ENCODE measurements at places on chromosomes 1 and 21.

- DNase-seq = no peak
Observed at GRCh38 chr1:9766759-9767442, 56.9 kb downstream of the CLSTN1 start.

DNA sequence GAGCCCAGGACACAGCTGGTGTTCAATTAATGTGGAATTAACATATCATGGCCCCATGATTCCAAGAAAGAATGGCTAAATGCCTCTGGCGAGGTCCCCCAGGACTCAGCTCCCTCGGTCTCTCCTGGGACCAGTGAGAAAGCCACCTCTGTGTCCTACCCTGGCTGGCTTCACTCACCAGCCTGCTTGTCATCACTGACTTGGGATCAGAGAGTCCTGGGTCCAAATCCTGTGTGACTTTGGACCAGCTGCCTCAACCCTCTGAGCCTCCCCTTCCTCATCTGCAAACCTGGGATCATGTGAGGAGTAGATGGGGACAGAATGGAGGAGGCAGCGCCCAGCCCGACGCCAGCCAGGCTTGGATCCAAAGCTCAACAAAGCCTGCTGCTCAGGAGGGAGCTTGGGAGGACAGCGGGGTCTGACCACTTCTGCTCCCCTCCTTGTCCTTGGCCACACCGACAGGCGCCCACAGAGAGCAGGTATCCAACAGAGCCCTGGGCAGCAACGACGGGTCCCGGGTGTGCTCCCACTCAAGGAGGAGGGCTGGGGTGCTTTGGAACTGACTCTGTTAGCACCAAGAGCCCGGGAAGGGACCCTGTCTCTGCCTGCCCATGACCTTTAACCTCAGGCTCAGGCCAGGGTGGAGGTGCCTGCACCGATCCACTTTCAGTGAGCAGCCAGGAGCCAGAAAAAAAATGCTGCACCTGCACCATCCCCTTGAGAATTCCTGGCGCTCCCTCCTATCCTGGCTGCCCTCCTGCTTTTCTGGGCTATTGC is 3.2 kb downstream of the SH2D5 start:
- no peak for DNase-seq

GRCh38 chr1:53669621-53670191 is 69.3 kb downstream of the GLIS1 start:
- DNase-seq = no peak

DNA sequence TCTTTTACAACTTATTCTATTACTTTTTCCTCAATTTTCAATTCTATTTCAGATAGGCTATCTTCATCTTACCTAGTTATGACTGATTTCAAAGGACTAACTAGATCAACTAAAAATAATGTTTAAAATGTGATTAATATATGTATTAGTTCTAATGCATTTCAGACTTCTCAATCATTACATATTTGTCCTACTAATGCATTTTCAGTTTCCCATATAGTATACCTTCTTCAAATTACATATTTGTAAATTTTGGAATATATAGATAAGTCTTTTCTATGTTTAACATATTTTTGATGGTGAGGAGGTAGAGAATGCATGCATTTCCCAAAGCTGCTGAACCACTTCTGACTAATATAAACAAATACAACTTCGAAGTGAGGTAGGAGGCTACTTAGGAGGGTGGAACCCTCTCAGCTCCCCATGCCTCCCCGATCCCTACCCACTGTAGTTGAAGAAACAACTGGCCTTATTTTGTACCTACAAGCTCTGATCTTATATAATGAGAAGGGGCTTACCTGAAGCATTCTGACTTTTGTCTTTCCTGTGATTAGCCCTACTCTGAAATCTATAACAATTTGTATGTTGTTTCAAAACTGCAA is 1.7 kb downstream of the TRMT1L start:
- no peak for DNase-seq

DNA sequence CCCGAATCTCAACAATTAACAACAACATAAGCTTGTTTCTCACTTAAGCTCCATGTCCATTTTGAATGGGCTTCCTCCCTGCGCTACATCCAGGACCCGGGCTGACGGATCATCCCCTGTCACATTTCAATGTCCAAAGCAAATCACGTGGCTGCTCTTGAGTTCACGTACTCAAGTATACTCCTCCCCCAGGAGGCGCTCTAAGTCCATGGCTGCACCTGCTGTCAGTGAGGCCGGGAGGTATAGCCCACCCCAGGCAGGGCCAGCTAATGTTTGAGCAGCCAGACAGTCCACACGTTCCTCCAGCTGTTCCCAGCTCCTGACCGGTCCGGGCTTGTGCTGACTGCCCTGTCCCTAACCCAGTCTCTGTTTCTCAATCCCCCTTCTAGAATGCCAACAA is 220.8 kb downstream of the SLC35F3 start:
- DNase-seq = no peak

- no peak for DNase-seq
Observed at GRCh38 chr1:3759796-3760195, 7.5 kb downstream of the CCDC27 start.

GRCh38 chr1:15851210-15852035 is 3.9 kb downstream of the SPEN start:
- DNase-seq = no peak

DNA sequence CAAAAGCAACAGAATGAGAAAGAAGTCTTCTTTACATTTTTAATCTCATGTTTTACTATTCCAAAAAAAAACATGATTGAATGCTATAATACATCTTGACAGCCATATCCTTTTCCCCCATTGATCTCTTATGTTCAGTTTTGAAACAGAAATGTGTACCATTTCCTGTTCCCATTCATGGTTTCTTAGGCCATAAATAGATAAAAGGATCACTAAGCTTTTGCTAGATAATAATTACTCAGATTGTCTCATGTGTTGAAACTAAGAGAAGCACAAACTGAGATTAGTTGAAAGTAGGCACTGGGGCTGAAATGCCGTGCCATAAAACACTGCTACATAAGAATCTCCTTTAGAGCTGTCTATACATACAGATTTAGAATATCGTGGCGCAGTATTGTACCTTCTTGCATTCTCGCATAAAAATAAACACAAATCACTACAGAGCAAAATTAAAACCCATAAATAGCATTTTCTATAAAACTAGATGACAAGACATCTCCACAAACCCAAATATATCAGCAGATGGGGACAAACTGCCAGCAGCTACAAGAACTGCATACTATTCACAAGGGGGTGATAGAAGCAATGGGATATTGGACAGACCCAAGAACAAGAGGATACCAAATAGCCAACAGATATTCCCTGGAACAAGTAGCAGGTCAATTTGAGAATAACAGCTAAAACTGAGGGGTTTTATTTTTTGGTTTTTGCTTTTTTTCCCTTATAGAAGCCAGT is 405.3 kb upstream of the PRMT6 start:
- DNase-seq = no peak

- no peak for DNase-seq
Observed at GRCh38 chr1:201603613-201604232, 64.8 kb downstream of the NAV1 start.

DNA sequence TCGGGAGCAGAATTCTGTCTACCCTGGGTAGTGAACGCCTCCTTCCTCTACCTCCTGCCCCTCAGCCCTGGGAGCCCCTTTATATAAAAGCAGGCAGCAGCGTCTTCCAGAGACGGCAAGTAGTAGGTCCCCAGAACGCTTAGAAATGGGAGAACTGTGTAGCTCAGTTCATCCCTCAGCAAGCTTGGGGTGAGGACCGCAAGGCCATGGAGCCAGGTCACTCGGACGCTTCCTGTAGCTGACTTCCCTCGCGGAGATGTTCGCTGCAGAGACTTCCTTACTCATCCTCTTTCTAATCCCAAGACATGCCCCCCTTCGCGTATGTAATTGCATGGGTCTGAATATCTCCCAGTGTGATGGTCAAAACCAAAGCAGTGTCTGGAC is 141.4 kb upstream of the COA6 start:
- DNase-seq = no peak

GRCh38 chr21:14451546-14451945 is 68.6 kb upstream of the HSPA13 start:
- DNase-seq = no peak

DNA sequence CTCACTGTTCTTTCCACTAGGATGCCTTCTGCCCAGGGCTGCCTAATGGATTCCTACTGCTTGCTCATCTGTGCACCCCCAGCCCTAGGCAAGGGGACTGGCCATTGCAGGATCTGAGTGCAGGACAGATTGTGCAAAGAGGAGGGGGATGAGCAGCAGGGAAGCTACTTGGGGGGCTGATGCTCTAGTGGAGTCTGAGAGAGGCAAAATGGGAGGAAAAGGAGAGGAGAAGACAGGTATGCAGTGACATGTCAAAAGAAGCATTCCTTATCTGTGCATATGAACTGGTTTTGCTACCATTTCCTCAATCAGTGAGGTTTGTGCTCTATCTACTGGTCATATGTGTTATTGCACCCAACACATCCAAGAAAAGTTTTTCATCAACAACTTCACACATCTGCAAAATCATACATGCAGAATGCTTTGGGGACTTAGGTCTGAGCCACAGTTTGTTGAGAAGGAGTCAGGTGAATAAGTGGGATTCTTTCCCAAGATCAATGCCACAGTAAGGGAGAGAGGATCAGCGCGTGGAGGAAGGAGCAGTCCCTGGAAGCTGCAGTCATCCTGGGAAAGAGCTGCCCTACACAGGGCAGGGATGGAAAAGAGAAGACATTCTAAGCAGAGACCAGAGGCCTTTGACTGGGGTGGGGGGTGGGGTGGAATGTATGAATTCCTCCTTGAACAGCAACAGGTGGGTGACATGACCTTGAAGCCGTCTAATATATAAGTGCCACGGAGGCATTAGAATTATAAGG is 14.4 kb downstream of the SLC5A9 start:
- no peak for DNase-seq

DNA sequence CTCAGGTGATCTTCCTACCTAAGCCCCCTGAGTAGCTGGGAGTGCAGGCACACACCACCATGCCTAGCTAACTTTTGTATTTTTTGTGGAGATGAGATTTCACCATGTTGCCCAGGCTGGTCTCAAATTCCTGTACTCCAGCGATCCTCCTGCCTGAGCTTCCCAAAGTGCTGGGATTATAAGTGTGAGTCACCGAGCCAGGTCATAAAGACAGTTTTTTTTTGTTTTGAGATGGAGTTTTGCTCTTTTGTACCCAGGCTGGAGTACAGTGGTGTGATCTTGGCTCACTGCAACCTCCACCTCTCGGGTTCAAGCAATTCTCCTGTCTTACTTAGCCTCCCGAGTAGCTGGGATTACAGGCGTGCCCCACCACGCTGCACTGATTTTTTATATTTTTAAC is 42.1 kb downstream of the KIF1B start:
- DNase-seq = no peak

DNA sequence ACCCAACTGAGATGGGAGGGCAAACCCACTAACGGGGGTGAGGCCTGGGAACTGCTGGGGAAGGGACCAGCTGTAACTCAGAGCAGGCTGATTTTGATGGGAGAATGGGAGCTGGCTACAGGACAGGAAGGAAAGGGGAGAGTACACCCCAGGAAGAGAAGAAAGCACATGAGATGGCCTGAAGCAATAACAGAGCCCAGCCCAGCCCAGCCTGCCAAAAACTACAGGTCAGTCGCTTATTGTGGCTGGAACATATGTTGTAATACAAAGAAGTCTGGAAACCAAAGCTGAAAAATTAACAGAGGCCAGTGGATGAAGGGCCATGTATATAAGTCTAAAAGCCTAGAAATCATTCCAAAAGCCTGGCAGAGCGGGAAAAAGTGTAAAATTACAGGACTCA is 1.6 kb downstream of the ITLN2 start:
- no peak for DNase-seq

- no peak for DNase-seq
Observed at GRCh38 chr1:28145728-28146127, 30.8 kb downstream of the PTAFR start.

- DNase-seq = no peak
Observed at GRCh38 chr1:100146958-100147357, 14.0 kb downstream of the TRMT13 start.

- no peak for DNase-seq
Observed at GRCh38 chr1:198544265-198544664, 3.8 kb upstream of the ATP6V1G3 start.

DNA sequence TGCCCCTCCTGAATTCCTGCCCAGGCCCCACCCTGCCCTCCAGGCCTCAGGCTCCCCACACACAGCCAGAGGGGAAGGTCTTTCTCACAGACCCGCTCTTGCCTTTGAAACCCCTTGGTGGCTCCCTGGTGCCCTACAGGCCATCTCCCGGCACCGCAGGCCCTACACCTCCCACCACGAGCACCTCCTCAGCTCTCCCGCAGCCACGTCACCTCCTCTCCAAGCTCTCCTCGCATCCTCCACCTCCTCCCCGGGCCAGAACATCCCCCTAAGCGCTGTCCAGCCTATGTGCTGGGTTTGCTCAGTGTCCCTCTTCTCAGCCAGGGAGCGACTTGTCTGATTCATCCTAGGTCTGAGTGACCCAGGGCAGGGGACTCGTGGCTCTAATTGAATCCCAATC is 66.4 kb downstream of the DMRTB1 start:
- DNase-seq = no peak

GRCh38 chr21:46153247-46154154 is 1.9 kb downstream of the FTCD start:
- no peak for DNase-seq

Data from stimulated activated CD4-positive, alpha-beta T cell treated with anti-CD3 and anti-CD28 coated beads, Interleukin-1b, Interleukin-23, amount 100 ng/mL, for 1 hour (primary cell).